Stimulated activated CD4-positive, alpha-beta T cell treated with anti-CD3 and anti-CD28 coated beads, Interleukin-2, amount 100 ng/mL, for 48 hours (primary cell): ENCODE measurements at places on chromosomes 6 and 20.

- no peak for DNase-seq
Observed at GRCh38 chr6:120248451-120248850, 898.9 kb upstream of the MAN1A1 start.

- no peak for DNase-seq
Observed at GRCh38 chr6:72974276-72974675, 251.0 kb downstream of the KHDC1L start.

DNA sequence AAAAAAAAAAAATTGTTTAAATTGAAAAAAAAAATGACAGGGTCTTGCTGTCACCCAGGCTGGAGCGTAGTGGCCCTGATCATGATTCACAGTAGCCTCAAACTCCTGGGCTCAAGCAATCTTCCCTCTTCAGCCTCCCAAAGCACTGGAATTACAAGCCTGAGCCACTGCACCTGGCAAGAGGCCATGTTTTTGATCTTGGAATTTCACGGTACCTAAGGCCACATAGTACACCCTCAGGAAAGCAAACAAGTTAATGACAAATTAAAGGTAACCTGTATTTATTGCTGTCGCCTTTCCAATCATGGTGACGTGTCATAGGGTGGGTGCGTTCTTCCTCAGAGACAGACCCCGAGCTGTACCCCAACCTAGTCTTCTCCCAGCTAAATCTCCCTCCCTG lies 79.2 kb downstream of the LINC00237 start:
- no peak for DNase-seq

GRCh38 chr20:42391807-42392206 lies 773.6 kb upstream of the CHD6 start:
- DNase-seq, result no peak

DNA sequence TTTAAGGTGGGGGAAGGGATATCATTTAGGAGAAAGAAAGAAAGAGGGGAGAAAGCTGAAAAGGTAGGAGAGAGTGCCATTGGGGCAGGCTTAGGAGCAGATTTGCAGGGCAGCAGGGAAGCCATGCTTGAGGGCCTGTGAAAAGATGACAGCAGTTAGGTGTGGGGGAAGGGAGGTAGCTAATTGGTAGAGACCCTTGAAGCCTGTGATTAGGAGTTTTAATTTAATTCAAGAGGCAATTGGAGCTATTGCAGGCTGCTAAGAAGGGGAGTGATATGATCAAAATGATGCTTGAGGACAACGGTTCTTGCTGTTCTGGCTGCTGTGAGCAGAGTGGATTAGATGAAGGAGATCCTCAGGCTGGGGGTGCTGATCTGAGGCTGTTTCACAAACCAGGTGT lies 24.5 kb upstream of the SEC63 start:
- DNase-seq, result no peak

DNA sequence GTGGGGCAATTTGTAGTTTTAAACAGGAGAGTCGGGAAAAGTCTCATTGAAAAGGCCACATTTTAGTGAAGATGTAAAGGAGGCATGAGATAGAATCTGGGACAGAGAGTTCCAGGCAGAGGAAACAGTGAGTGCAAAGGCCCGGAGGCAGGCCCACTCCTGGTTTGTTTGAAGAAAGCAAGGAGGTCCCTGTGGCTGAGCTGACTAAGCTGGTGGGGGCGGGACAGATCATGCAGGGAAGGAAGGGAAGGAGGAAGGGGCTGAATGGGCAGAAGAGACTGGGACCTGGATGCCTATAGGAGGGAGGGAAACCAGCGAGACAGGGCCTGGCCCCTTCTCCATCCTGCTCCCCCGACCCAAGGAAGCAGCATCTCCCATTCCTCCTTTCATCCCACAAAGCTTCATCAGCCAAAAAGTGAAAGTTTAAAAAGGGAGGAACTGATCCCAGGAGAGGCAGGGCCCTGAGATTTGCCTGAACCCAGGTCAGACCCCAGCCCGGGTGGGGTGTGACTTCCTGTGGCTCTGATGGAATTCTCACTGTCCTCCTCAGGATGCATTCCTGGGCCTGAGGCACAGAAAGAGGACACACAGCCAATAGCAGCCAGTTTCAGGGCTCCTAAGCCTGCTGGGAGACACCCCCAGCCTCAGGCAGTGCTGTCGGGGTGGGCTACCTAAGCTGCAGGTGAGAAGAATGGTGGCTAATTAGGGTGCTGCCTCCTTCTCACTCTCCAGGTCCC lies 54.2 kb upstream of the SIRPA start:
- no peak for DNase-seq

DNA sequence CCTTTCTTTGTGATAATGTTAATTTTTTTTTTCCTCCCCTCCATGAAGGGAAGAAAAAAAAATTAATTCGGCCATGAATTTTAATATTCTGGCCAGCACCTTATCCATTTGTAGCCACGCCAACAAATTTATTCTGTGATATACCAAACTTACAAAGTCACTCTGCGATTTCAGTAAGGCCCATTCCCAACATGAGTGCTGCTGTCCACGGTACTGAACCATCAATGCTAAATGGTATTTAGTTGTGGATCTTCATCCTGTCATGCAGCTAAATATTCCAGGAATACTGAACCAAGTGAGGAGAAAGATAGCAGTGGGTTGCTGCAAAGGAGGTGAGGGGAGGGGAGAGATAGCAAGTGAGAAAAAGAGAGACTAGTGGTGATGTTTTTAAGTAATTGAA lies 19.5 kb upstream of the RSPH4A start:
- no peak for DNase-seq

- peak; percentile 57 for DNase-seq
Observed at GRCh38 chr20:63442100-63442493, 30.4 kb downstream of the KCNQ2 start.

DNA sequence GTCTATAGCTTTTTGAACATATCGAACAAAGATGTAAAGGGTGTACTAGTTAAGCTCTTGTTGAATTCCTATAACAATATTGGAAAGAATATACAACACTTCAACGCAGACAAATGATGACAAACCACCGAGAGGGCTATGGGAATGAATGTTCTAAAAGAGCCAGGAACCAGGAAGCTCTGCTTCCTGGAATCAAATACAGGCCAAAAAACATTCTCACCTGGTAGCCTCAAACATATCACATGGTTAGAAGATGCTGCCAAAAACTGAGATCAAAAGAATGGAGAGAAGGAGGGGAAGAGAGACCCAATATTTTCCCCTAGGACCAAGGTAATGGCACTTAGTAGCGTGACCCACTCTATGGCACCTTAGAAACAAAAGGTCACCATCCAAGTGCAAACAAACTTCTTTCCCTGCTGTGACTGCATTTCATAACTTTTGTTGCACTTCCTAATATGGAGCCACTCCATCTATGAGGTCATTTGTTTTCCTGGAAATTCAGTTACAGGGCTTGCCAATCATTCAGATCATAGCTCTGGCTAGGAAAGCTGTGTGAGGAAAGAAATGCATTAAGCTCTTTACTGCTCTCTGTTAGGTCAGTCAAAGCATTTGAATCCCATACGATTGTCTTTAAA lies 199.2 kb upstream of the NT5E start:
- DNase-seq, result no peak

DNA sequence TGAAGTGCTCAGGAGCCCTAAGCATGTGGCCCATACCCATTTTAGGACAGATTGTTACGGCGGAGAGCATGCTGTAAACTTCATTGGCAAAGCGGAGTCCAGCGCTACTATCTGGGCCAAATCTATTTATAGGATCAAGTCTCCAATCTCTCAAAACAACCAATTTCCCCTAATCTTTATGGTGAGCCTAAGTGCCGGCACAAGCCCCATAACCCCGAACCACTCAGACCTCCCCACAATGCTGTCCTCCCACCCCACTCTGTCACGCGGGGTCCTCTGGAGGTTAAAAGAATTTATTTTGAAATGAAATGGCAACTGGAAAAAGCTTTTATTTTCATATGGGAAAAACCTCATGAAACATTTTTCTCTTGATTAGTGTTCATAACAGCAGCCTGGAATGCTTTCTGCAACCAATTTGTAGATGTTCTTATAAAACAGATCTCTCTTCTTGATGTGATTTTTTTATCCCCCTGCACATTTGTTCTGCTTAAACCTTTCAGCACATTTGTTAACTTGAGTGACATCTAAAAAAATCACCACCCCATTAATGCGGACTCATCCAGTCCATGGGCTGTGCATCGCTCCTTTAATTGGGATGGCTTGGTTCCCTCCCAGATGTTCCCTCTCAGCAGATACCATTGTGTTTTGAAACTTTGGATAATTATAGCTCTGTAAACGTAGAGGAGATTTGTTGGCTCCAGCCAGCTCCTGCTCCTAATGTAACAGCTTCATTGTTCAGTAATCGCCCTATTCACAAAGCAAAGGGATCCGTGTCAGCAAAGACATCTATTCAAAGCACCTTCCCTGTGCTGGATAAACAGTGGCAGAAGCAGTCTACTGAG lies 323.6 kb downstream of the CD83 start:
- no peak for DNase-seq

DNA sequence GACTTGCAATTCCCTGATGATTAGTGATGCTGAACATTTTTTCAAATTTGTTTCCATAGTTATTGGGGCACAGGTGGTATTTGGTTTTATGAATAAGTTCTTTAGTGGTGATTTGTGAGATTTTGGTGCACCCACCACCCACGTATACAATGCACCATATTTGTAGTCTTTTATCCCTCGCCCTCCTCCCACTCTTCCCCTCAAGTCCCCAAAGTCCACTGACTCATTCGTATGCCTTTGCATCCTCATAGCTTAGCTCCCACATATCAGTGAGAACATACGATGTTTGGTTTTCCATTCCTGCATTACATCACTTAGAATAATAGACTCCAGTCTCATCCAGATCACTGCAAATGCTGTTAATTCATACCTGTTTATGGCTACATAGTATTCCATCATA lies 167.3 kb downstream of the MYLK4 start:
- DNase-seq, result no peak

DNA sequence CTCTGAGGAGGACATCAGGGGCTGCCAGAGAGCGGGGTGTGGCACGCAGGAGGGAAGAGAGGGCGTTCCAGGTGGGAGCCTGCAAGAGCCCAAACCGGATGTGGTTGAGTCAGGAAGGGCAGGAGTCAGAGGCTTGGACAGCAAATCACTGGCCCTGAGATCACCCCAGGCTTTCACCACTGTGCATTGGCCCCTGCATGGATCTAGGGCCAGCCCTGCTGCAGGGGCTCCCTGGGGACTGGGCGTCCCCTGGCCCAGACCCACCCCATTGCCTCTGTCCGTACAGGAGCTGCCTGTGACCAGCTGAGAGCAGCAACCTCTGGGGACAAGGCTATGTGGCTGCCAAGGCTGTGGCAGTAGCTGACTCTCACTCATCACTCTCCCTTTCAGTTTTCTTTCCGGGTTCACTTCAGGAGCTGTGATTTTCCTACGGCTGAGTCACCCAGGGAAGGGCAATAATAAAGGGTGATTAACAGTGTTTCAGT lies 33.9 kb downstream of the KCNK17 start:
- DNase-seq, result no peak

DNA sequence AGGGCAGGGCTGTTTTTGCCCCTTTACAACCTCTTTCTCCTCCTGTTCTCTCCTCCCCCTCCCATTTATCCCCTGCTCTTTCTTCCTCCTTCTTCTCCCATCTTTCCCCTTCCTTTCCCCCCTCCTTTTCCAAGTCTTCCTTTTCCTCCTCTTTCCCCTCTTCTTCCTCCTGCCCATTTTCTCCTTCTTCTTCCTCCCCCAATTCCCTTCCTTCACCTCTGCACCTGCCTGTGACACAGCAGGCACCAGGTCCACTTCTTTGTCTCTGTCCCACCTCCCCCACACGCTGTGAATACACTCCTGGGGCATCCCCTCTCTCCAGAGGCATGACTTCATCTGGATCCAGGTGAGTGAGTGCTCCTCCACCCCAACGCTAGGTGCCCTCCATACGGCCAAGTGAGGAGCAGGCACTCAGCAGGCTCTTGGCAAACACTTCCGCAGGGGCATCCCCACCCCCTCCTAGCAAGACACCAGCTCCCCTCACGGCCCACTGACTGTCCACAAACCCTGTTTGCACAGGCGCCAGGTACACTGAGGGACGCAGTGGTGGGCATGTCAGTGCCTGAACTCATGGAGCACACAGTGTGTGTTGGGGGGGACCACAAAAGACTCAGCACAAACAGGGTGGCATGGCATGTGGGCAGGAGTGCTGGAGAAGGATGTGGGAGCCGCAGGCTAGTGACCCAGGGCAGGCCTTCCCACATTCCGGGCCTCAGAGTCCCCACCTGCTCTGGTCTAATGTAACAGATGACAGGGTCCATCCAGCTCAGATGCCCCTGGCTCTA lies 10.7 kb upstream of the TLDC2 start:
- no peak for DNase-seq

GRCh38 chr6:41900861-41901260 lies 5.7 kb upstream of the USP49 start:
- no peak for DNase-seq

GRCh38 chr6:45187836-45188235 lies 140.3 kb upstream of the RUNX2 start:
- no peak for DNase-seq

DNA sequence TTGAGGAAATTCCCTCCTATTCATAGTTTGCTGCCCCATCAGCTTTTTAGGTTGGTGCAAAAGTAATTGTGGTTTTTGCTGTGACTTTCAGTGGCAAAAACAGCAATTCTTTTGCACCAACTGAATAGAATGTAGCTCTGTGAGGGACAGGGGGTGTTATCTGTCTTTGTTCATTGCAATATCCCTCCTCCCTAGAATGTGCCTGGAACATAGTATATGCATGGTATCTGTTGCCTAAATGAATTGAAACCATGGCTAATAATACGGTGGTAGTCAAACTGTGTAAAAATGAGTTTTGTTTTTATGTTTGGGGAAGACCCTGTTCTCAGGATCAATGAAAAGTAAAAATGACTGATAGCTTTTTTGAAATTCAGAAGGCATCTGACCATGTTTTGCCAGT lies 45.1 kb downstream of the SCAND1 start:
- DNase-seq, result no peak

GRCh38 chr6:135170849-135171248 lies 10.3 kb upstream of the MYB start:
- no peak for DNase-seq

DNA sequence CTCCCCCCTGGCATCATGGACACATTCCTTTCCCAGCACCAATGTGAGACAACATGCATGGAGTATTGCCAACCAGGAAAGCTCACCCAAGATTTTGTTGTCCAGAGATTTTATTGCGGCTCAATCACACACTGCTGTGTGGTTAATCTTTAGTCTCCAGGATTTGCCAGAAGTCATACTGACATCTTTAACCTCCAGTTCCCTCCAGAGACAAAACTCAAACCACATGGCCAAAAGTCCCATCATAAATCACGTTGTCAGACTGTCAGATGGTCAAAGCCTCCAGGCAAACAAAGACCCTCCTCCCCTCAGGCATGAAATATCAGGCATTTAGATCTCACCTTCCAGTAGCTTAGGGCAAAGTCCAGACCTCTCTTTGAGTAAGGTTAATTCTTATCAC lies 97.3 kb upstream of the OPRM1 start:
- no peak for DNase-seq
